ENCODE measurements at places on chromosomes 11 and 22.

DNA sequence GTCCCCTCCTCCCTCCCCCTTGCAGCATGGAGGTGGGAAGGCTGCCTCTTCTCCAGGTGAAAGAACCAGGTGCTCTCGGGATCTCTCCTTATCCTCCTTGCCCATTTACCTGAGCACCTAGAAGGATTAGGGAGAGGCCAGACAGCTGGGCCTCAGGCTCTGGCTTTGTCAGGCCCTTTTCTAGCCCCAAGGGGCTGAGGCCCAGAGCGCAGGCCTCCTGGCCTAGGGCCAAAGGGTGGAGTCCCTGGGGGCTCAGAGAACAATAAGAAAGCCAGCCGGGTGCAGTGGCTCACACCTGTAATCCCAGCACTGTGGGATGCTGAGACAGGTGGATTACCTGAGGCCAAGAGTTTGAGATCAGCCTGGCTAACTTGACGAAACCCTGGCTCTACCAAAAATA, 5.4 kb upstream of the TTLL1 start:
- DNase-seq: no peak

- DNase-seq: no peak
These were observed 32.4 kb upstream of the SORL1-AS1 start for GRCh38 chr11:121485216-121485615.

DNA sequence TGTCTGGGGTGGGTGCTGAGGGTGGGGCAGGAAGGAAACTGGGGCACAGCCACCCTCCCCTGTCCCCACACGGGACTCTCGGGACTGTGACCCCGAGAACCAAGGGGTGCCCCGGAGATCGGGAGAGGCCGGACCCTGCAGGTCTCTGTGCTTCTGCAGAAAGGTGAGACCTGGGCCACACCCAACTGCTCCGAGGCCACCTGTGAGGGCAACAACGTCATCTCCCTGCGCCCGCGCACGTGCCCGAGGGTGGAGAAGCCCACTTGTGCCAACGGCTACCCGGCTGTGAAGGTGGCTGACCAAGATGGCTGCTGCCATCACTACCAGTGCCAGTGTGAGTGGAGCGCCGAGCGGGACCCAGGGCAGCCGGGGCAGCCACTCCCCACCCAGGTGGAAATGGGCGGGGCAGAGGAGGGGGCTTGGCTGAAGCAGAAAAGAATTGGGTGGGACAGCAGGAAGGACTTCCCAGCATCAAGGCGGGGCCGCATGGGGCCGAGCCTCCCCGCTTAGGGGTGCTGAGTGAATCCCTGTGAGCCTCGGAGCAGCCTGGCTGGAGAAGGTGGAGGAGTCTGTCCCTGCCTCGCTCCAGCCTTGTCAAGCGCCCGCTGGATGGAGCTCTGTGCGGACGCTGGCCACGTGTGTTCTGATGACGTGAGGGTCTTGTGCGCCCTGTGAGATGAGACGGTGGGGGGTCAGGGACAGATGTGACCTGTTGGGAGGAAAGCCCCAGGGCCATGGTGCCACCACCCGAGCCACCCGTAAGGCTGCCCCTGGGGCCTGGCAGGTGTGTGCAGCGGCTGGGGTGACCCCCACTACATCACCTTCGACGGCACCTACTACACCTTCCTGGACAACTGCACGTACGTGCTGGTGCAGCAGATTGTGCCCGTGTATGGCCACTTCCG, 29.3 kb upstream of the MUC5B start:
- no peak for DNase-seq

DNA sequence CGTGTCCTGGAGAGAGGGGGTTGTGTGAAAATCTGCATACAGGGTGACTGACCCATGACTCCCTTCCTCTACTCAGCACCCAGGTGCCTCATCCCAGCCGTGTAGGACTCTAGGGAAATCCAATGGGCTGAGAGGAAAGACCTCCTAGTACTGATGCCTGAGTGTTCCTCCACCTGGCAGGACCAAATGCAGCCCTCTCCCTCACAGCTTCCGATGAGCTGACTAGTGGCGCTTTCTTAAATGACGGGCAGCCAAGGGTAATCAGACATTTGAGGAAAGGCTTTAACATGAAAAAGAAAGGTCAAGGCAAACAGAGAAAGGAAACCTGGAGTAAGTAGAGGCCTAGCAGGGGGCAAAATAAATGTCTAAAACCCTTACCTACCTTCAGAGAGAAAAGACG, 5.0 kb upstream of the KCNJ1 start:
- DNase-seq: no peak

GRCh38 chr11:94133752-94134151, 5.1 kb downstream of the PANX1 start:
- DNase-seq: no peak

DNA sequence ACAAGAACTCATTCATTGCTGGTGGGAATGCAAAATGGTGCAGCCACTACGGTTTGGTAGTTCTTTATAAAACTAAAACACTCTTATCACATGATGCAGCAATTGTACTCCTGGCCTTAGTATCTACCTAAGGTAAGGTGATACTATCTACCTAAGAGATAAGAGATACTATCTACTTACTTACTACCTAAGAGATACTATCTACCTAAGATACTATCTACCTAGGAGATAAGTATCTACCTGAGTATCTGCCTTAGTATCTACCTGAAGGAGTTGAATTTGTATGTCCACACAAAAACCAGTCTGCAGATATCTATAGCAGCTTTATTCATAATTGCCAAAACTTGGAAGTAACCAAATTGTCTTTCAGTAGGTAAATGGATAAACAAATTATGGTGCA, 29.0 kb upstream of the SMCO4 start:
- no peak for DNase-seq

GRCh38 chr11:105152021-105152512, 12.5 kb upstream of the CARD18 start:
- no peak for DNase-seq

GRCh38 chr22:21033895-21034294, 1.5 kb upstream of the SLC7A4 start:
- DNase-seq: no peak

DNA sequence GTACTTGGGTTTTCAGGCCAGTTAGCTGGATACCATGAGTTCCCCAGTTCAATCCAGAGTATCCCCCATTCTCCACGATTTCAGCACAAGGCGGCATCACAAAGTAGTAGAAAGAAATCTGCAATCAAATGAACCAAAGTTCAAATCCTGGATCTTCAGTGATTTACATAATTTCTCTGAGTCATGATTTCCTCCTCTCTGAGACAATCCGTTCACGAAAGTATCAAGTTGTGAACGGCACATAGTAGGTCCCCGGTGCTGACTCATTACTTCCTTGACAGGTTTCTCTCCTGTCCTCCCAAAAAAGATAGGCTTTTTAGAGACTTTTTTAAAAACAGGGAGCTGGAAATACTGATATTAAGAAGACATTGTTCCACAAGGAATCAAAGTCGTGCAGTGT, 69.1 kb upstream of the AKIP1 start:
- no peak for DNase-seq

GRCh38 chr22:48262596-48263430, 1500.4 kb downstream of the TBC1D22A start:
- no peak for DNase-seq

- peak; percentile 14 for DNase-seq
These were observed 1817.7 kb downstream of the LRRC4C start for GRCh38 chr11:39641751-39642150.

DNA sequence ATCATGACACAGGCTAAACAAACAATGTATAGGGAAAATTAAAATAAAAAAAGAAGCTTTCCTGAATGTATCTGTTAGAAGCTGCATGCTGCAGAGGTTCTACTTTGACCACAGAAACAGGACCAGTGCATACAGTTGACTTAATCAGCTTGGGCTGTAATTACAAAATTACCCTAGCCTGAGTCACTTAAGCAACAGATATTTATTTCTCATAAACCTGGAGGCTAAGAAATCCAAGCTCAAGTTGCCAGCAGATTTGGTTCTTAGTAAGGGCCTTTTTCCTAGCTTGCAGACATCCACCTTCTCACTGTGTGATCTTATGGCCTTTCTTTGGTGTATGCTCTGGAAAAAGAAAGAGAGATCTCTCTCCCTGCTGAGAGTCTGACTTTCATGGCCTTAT, 946.5 kb upstream of the RAG2 start:
- no peak for DNase-seq

DNA sequence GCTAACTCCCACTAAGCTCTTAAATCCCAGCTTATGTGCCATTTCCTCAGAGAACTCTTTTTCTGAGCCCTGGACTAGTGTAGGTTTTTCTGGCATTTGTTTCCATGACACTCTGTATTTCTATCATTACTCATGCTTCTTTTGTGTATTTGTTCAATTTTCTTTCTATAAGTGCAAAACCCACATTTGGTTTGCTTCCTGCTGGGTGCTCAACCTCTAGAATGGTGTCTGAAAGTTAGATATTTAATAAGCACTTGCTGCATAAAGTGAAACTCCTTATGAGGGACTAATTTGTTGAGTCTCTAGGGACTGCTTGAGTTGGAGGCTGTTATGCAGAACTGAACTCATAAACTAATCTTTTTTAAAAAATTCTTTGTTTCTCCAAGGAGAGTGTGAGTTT, 68.6 kb downstream of the SYT9 start:
- DNase-seq: peak; percentile 14

DNA sequence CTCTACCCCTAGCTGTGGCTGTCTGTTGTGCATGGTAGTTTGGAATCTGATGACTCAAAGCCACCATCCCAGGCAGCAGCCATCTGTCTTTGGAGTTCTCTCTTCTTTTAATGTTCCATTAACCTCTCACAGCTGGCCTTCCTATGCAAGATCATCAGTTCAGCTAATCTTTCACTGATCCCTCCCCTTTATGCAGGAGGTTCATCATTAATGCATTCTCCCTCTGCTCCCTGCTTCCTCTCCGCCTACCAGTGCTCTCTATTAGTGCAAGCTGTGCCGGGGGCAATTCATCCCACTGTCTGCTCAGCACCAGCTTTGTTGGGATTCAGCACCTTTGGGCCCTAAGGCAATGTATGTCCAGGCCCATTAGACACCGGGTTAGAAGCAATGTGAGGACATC, 413.0 kb upstream of the LRRC4C start:
- DNase-seq: no peak

GRCh38 chr11:11826260-11826659, 15.5 kb upstream of the USP47 start:
- no peak for DNase-seq

DNA sequence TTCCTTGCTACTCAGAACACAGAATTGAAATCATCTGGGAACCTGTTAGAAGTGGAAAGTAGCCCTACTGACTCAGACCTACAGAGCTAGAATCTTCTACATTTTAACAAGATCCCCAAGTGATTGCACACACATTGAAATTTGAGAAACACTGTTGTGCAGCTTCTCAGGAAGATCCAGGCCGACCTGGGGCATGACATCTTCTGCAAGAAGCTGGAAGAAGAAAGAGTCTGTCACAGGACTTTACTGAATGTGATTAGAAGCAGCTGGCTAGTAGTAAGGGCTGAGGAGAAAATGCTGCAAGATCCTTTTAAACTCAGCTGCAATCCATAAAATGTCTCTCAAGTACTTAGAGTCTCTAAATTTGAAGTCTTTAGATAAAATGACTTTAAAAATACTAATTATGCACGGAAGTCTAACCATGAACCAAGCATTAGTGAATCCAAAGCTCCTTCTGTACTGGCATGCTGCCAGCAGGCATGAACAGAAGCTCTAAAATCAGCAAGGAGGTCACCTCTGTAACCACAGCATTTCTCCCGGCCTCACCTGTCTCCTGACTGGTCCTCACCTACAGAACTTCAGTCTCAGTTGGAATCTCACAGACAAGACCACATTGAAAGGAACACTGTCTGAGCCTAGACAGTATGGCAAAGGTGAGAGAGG, 85.0 kb downstream of the SERGEF start:
- peak; percentile 57 for DNase-seq

DNA sequence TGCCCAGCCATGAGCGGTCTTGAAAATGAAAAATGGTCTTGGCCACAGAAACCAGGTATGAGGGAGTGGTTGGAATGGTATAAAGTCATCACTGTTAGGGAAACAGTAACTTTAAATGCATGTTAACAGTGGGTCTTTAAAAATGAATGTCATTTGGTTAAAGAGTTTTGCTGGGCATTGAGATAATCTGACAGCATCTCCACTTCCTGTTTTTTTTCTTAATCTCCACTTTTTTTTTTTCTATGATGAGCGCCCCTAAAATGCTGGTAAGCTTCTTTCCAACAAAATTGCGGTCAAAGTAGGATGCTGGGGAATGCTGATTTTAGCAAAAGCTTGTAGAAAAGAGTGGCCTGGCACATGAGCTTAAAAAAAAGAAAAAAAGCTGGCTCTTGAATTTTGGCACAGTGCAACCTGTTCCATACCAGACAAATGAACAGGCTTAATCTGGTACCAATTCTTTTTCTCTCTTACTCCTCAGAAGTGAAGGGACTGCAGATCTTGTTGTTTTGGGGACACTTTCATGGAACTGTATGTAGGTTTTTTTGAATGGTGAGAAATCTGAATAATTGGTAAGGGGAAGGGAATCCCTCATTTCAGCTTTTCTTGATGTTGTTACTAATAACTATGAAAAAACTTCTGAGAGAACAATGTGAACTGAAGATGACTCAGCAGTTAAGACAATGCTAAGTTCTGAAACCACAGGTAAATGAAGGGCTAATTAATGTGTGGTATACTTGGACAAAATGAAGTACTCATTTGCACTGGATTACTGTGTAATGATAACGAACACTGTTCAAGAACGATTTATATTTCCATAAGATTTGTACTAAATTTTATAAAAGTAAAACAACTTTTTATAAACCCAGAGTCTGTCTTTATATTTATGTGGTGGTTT, 3.1 kb upstream of the ARHGEF12 start:
- no peak for DNase-seq

- no peak for DNase-seq
These were observed 338.1 kb downstream of the CTTN start for GRCh38 chr11:70736461-70736860.

GRCh38 chr22:39133871-39134270, 18.6 kb downstream of the CBX7 start:
- DNase-seq: no peak

DNA sequence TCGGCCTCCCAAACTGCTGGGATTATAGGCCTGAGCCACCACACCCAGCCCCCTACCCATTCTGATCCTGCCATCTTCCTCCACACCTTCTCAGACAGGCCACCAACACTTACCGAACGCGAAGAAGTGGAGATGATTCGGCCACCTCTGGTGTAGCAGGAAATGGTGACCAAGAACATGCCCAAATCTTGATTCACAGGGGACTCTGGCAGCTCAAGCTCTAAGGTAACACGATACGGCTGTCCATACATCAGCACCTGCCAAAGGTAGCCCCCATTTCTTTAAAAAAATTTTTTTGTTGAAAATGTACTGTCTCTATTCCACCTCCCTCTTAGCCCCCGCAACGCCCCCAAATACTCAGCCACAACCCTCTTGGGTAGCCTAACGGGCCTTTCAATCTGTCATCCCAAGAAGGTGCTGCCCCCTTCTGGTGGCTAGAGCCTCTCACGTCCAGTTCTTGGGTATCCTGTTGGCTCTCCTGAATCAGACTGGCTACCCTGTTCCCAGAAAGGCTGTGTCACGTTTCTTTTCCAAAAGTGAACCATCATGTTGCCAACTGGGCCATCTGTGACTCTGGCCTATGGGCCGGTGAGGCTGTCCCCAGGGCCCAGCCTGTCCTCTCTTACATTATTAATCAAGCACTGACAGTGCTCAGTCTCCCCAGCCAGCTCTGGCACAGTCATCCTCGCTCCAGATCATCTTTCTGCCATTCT, 5.3 kb upstream of the LRRN4CL start:
- DNase-seq: peak; percentile 89
